ENCODE measurements at places on chromosomes 1 and 21. TPM values are rescaled to one million over a fixed set of nuclear protein-coding genes. Genes with fewer than 3 reads are reported as not detected.

Gene PLEKHA6
- total RNA-seq, result 0.26 TPM

Gene FYB2
- total RNA-seq, result not detected

GRCh38 chr1:207669528-207670009 lies 24.6 kb downstream of the CR1L start:
- no peak overlapping the region for H3K27ac ChIP-seq
- no peaks in the 10 kb centered on the region for H3K4me1 ChIP-seq
- no peak for DNase-seq

Gene GPR25
- total RNA-seq, result not detected

- peak; percentile 85 for DNase-seq
- H3K27ac ChIP-seq, result peak within 1 kb of the TSS; percentile 64
Measured at GRCh38 chr21:26572702-26573381, at the start of gene CYYR1. TSS of gene CYYR1 (minus strand) at chr21:26573286. CDS start at chr21:26572940, 346 bp downstream.

GRCh38 chr1:55144886-55145285 lies 70.3 kb downstream of the USP24 start:
- peaks cover 24% of the 10 kb centered on the region for H3K36me3 ChIP-seq
- no peaks in the 10 kb centered on the region for H3K27me3 ChIP-seq
- H3K4me3 ChIP-seq, result no peak overlapping the region
- DNase-seq, result no peak

Gene PIGR
- total RNA-seq, result not detected

DNA sequence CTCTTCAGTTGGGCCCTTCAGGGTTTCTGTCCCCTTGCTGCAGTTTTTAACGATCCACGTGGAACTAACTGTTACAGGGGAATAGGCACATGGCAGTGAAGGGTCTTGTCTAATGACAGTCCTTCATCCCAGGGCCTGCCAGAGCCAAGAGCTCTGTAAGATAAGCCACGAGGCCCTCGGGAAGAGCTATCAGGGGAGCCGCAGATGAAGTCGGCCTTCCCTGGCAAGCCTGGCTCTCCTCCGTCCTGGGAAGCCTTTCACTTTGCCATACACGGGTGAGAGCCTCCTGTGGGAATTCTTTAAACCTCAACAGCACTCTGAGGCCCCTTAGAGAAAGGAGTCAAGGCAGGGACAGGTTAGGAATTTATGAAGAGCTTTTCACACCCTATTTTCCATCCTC lies 29.0 kb downstream of the ACP6 start:
- no peak overlapping the region for H3K27ac ChIP-seq
- peaks cover 4% of the 10 kb centered on the region for H3K4me1 ChIP-seq
- DNase-seq, result no peak
- peaks cover 12% of the 10 kb centered on the region for H3K36me3 ChIP-seq

DNA sequence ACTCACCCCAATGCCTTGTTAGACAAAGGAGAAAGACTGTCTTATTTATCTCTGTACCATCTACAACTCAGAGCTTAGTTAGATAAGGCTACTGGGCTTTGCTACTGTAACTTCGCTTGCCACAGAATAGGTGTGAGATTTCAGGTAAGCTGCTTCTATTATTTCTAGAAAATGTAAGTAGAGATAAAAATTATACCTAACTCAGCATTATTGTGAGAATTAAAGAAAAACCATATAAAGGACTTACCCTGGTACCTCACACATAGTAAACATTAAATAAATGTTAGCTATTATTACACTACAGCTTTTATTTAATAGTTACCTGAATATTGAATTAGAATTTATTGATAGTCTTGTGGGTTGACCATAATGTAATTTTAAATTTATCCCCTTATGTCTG lies 36.5 kb upstream of the EPHX4 start:
- H3K4me3 ChIP-seq, result no peak overlapping the region
- H3K36me3 ChIP-seq, result no peaks in the 10 kb centered on the region
- H3K27me3 ChIP-seq, result peaks cover 13% of the 10 kb centered on the region
- no peaks in the 10 kb centered on the region for H3K4me1 ChIP-seq
- DNase-seq, result no peak

Data from osteocyte (in vitro differentiated cells).